ENCODE measurements at places on chromosomes 13 and 19.

- no peak for DNase-seq
These were observed 28.7 kb downstream of the LACC1 start for GRCh38 chr13:43908156-43909126.

DNA sequence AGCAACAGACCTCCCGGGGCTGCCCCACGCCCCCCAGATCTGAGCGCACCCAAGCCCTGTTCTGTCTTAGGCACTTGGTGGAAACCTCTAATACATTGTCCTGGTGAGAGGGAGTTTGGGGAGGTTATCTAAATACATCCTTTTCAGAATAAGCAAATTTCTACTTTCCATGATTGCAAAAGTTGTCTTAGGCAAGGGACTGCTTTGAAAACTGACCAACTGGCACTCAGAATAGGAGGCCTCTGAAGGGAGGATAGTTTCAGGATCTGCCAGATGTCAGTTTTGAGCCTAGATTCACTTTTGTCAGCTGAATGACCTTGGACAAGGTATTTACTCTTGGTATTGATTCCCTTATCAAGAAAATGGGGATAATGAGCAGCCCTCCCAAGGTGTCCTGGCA, 11.8 kb downstream of the SERP2 start:
- no peak for DNase-seq

GRCh38 chr13:52995946-52996345, 32.7 kb upstream of the OLFM4 start:
- DNase-seq: no peak

- DNase-seq: no peak
These were observed 43.3 kb downstream of the NAA16 start for GRCh38 chr13:41354416-41354815.

DNA sequence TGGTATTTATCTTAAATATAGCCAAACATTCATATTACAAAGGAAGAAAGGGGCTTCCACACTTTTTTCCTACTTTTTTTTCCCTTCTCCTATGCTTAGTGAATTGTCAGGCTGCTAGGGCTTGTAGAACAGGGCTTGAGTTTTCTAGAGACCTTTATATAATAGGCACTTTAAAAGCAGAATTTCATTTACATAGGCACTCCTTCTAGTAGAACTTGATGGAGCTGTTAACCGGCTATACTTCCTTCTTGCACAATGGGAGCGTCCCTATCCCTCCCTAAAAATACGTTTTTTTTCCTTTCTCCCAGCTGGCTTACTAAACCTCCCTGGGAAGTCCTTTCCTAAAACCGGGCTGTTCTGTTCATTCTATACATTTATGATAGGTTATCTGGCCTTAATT, 1.1 kb downstream of the TRIM13 start:
- DNase-seq: no peak

DNA sequence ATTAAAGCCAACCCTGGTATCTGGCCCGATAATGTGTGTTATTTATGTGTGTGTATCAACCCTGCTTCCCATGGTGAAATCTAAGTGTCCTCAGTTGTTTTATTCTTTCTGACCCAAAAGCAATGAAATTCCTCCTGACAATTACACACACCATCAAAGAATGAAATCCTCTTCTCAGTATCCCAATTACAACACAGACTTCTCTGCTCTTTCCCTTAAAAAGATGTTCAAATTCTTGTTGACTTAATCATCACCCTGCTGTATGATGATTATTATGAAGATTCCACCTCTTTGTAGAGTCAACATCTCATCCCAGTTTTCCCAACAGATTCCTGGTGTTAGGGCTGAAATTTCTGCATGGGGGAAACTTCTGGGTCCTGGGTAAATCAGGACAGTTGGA, 8.9 kb upstream of the TRPC4 start:
- no peak for DNase-seq

GRCh38 chr13:19769854-19770253, 12.9 kb downstream of the PSPC1 start:
- DNase-seq: no peak
